ENCODE measurements at places on chromosomes 6 and 20. TPM values are rescaled to one million over a fixed set of nuclear protein-coding genes. Genes with fewer than 3 reads are reported as not detected.
A peak's percentile ranks its signal among the peaks of the same experiment; 100 is the strongest.

DNA sequence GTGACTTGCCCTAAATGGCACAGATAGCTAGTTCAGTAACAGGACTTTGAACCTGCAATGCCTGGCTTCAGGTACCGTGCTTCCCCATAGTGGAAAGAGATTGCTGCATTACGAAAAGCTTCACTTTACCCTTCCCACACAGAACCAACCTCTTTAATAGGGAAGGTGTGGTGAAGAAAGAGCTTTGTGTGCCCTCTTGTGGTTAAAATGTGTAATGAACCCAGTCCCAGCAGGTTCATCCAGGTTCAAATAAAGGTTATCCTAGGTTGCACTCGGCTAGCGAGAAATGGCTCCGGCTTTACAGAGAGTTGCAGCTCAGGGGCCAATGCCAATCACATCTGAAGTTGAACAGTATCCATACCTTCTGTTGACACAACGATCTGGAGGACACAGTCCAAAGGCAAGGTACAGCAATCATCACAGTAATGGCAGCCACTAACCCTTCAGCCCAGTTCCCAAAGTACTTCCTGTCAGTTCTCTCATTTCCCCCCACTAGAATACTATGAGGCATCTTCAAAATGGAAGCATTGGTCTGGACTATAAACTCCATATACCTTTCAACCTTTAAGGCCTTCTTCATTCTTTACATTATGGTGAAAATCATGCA, 3.0 kb downstream of the DEFB115 start:
- DNase-seq: no peak

- no peak for DNase-seq
Measured at GRCh38 chr6:140001821-140002341, 627.4 kb upstream of the CITED2 start.

DNA sequence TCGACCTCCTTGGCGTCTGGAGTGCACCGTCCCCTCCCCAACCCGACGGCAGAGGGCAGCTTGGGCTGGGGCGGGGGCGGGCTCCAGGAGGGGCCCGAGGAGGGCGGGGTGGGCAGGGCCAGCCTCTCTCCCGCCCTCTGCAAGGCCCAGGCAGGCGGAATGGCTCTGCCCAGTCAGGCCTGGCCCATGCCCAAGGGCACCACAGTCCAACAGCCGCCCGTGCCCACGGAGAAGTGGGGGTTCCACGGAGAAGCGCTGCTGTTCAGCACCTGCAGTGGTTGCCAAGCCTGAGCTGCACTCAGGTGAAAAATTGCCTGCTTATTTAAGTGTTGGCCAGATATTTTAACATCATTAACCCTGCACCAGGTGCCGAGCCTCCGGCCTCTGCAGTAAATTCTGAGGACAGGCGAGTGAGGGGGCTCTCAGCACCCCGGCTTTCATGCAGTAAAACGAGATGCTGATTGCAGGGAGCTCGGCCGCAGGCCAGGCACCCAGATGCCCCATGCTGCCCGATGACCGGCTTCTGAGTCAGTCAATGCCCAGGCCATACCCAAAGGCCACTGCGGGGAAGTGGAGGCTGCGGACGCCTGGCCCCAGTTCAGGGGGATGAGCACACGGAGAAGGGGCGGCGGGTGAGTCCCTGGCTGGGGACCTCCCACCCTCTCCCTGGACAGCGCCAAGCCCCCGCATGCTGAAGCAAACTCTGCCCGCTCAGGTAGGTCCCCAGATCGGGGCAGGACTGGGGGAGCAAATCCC, at the start of gene SRMS:
SRMS (minus strand) TSS at position 25 of the 756 bp plus-strand sequence. CDS start 286 bp downstream, outside the sequence.
- DNase-seq: no peak

DNA sequence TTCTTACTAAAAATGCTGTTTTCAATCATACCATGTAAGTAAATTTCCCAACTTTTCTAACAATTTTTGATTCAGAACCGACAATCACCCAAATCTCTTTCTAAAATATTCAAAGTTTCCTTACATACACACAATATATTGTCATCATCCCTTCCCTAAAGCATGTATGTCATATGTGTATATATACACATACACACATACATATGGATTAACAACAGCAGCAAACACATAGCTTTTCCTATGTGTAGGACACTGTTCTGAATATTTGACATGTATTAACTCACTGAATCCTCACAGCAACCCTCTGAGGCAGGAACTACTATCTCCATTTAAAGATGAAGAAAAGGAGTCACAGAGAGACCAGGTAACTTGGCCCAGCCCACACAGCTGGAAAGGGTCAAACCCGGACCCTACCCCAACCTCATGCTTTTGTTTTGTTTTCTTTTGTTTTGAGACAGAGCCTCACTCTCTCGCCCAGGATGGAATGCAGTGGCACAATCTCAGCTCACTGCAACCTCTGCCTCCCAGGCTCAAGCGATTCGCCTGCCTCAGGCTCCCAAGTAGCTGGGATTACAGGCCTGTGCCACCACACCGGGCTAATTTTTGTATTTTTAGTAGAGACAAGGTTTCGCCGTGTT, 7.2 kb downstream of the FYN start:
- no peak for DNase-seq

GRCh38 chr6:76220805-76221204, 148.3 kb upstream of the IMPG1 start:
- DNase-seq: no peak

DNA sequence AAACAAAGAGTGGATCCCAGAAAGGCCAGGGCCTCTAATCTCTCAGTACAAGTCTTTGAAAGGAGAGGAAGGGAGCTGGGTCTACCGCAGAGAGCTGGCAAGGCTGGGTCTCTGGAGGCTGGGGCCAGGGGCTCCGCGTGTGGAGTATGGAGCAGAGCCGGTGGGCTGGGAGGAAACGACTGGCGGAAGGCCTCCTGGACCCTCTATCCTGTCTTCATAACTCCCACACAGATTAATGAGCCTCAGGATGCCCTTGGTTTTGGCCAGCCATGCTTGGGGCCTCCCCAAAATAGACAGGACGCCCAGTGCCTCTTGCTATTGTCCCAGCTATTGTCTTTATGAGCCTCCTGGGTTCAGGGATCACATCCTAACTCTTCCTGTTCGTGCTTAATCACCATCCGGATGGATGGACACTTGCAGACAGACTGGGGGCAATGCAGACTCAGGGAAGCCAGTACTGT, 306.4 kb downstream of the DHX35 start:
- no peak for DNase-seq

GRCh38 chr20:41276317-41276751, 41.2 kb downstream of the ZHX3 start:
- no peak for DNase-seq

GRCh38 chr20:44407402-44408184, 52.1 kb downstream of the HNF4A start:
- no peak for DNase-seq

DNA sequence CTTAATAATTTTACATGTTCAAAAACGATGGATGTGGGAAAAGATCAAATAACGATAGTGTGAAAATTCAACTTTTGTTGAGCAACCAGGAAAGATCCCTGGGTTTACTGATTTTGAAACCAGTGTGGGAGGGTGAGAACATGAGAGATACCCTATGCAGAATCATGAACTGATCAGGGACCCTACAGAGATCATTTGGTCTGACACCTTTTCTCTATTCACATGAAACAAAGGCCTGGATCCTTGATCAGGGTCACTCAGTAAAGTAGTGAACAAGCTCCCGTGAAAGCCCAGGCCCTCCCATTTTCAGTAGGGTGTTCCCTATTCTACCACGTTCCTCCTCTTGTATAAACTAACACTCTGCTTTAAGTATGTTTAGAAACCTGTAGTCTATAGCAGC, 60.5 kb upstream of the DUSP22 start:
- no peak for DNase-seq

DNA sequence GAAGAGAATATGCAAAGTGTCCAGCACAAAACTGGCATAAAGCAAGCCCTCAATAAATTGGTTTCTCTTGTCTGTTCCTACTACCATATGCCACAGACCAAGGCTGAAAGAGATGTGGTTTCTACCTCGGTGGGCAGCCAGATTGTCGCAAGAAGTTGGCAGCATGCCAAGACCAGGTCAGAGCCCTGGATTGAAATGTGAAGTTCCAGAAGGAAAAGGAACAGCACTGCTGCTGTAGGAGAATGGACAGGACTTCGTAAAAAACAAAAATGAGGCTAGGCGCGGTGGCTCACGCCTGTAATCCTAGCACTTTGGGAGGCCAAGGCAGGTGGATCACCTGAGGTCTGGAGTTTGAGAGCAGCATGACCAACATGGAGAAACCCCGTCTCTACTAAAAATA, 22.1 kb downstream of the MRPL14 start:
- no peak for DNase-seq

DNA sequence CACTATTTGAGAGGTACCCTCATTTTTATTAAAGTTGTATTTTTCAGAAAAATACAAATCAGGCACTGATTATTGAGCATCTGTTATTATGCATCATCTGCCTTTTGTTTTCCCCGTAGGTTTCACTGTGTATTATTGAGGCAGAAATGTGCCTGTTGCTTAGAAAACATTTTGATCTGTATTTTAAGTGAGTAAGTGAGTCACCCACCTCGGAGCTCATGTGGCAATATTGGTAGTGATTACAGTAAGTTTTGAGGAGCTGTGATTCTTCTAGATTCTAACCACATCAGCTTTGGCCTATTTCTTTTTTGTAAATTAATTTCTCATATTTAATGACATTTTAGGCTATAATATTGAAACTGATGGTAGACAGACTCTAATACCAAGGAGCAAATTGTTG, 59.6 kb upstream of the LAMP5 start:
- DNase-seq: no peak

- no peak for DNase-seq
Measured at GRCh38 chr6:162181741-162182401, 545.7 kb downstream of the PRKN start.

GRCh38 chr6:145139140-145139850, 596.0 kb downstream of the EPM2A start:
- no peak for DNase-seq

- no peak for DNase-seq
Measured at GRCh38 chr20:42435230-42435629, 754.5 kb downstream of the PTPRT start.

DNA sequence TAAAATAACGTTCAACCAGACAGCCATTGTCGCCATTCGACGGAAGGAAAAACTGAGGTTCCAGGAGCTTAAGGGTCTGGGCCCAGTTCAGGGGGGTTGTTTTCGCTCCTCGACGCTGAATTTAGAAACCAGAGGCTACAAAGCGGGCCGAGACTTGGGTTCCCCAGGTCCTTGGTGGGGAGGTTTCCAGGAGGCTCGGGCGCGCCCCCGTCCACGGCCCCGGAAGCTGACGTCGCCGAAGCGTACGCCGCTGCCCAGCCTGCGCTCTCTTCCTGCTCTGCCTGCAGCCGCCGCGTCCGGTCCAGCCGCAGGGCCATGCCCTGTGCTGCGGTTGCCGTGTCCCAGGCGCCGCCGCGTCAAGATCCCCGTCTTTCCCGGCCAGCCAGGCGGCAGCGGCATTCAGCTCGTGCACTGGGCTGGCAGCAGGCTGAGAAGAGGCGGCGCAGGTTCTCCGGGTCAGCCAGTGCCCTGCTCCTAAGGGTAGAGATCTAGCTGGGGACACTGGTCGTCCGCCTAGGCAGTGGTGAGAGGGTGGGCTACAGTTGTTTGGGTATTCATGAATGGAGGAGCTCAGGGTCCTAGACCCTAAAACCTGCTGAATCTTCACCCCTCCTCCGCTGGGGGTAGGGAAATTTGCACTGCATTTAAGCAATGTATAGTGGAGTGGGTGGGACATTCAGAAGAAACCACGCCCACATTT, 901 bp upstream of the TRIM26 start:
- peak; percentile 85 for DNase-seq

- no peak for DNase-seq
Measured at GRCh38 chr6:4608361-4609115, 167.7 kb upstream of the CDYL start.

DNA sequence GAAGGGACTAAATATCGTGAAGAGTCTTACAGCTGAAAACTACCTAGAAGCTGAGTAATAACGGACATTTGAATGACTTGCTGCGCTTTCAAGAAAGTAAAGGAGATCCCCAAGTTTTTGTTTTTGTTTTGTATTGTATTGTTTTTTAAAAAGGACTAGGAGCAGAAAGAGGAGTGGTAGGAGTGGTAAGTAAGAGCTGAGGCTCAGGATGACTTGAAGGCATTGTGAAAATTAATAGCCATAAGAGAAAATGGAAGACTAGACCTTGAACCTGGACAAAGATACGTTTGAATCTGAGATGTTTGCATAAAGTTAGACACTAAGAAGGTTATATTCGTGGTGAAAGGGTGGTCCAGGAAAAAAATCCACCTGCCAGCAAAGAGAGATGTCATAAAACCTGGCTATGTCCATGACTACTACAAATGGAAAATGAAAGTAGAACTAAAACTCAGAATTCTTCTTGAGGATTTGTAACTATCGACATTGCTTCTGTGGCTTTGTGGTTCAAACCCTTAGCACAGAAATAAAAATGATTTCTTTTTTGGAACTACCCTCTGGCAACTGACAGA, 824.8 kb upstream of the FLRT3 start:
- no peak for DNase-seq

DNA sequence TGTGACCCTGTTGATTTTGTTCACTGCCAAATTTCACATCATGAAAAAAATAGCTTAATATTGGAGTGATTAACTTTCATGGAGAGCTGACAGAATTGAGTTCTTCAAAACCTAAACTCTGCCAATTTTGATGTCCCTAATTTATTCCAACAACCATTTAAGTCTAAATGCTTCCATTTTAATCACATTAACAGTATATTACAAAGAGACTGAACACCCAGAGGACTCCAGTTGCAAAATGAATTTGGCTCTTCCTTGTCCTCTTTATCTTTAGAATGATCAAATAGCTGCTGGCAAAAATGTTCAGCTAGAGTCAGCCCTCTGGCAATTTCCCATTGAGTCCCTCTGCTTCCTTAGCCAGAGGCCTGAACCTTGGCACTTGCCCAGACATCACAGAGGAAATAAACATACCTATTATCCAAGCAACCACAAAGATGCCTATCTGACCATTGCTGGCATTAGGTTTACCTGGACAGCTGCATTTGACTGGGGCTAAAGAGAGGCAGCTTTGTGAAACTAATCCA, 299.0 kb upstream of the STXBP5 start:
- no peak for DNase-seq

DNA sequence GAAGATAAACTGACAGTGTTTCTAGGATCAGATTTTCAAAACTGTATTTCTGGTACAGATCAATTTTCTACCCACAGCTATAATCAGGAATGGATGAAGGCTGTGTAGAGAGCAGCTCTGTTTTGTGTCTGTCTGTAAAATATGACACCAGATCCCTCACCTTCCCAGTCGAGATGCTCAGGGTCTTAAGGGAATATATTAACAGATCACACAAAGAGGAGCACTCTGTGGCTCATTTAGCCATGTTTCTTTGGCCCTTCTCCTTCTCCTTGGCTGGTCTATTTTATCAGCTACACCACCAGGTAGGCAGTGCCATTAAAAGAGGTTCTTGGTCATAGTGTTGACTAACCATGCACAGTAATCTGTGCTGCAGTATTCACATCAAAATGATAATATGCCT, 82.6 kb downstream of the PREP start:
- no peak for DNase-seq

The HLA-DQA1 gene
- total RNA-seq: 14.4 TPM

The NDUFAF5 gene
- 18.1 TPM for total RNA-seq

The TOX2 gene
- 0.28 TPM for total RNA-seq

The COL21A1 gene
- total RNA-seq: 9.0 TPM

The RALY gene
- 101 TPM for total RNA-seq

The DOK5 gene
- 1.4 TPM for total RNA-seq

The CASP8AP2 gene
- 22.0 TPM for total RNA-seq

The PSMB8 gene
- total RNA-seq: 30.0 TPM

The CPXM1 gene
- total RNA-seq: 18.2 TPM

The CGAS gene
- total RNA-seq: 10.9 TPM

The KCNK16 gene
- not detected for total RNA-seq

The HCRTR2 gene
- not detected for total RNA-seq

The ENPP4 gene
- 9.1 TPM for total RNA-seq

The SLC4A11 gene
- total RNA-seq: 0.91 TPM

Measured in uterus (tissue), 4 donors.